Astrocyte of the spinal cord (primary cell): ENCODE measurements at places on chromosomes 11 and 22.

- no peak for DNase-seq
Observed at GRCh38 chr11:92770981-92771380, 198.5 kb upstream of the MTNR1B start.

DNA sequence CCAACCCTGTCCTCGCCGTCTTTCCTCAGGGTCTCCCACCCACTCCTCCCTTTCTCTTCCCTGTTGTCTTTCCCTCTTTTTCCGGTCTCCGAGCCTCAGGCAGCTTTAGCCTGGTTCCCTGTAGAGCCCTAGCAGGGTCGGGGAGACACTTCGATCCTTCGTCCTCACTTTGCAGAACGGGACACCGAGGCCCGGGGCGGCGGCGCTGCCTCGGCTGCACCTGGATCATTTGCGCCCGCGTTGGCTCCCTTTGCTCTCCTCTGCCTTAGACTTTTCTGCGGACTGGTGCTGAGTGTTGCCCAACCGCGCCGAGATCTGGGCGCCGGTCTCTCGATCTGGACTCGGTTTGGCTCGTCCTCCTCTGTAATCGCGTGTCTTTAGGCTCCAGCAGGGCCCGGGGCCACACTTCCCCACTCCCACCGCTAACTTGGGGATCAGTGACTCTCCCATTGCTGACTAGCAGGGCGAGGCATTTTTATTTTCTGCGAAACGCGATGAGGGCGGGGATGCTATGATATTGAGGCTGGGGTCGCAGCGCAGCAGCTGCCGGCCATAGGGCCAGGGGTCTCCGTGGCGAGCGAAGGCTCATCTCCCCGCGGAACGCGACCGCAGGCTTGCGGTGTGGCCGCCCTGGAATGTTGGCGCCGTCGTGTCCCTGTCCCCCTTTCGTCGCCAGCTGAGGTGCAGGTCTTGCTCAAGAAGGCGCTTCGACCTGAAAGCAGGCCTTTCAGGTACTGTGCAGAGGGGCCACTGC, 1.6 kb upstream of the E2F8 start:
- no peak for DNase-seq

GRCh38 chr11:68541991-68542390, 81.4 kb downstream of the PPP6R3 start:
- DNase-seq, result no peak

- no peak for DNase-seq
Observed at GRCh38 chr11:134413043-134413825, 1.2 kb upstream of the B3GAT1 start.

DNA sequence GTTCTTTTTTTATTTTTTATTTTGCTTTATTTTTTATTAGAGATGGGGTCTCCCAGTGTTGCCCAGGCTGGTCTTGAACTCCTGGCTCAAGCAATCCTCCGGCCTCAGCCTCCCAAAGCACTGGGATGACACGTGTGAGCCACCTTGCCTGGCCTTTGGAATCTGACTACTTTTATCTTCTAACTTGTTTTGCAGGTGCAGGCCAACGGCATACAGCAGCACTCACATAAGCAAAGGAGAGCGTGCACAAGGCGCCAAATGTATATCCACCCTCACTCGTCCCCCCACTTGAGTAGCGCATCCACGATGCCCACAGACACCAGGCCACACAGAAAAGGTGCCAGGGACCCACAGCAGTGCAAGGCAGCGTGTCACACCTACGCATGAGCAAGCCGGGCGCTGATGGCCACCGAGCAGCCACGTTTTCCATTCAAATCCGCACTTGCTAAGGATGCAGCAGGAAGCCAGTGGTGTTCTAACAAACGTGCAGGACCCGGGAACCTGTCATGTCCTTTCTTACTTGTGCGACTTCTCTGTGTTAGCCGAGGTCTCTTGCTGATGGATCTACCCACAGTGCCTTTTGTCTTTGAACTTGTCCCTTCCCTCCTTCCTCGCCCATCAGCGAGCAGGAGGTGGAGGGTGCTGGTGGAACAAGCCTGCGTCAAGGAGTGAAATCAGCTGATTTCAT, 5.9 kb downstream of the ASCL2 start:
- no peak for DNase-seq

- no peak for DNase-seq
Observed at GRCh38 chr11:17765356-17766072, 30.9 kb downstream of the KCNC1 start.

GRCh38 chr22:49632199-49633009, 195.3 kb downstream of the BRD1 start:
- peak; percentile 50 for DNase-seq

- DNase-seq, result peak; percentile 93
Observed at GRCh38 chr22:45212306-45212709, 28.4 kb downstream of the KIAA0930 start.

DNA sequence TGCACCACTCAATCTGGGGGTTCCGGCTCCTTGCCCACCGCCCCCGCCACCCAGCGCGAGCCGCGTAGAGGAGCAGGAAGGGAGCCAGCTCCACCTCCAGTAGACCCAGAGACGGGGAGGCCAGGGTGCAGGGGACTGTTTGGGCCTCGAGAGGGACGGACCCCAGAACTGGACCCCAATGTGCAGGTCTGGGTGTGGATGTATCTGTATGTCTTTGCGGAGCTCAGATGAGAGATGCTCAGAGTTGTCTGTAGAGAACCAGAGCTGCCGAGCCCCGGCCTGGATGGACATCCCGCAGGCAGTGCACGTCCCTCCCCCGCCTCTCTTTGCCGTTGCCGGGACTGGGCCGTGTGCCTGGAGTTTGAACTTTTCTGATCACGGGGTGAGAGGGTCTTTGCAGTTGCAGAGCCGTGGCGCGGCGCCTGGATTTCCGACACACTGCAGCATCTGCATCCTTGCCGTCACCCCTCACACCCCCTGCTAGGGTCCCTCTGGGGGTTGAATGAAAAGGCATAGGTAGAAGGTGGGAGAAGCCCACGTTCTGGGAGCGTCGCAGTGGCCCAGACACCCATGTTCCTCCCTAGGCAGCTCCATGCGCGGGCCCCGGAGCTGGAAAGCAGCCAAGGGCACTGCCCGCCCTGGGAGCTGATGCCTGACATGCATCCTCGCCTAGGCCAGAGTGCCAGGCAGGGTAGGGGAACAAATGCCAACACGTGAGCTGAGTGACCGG, 105.2 kb downstream of the KCNQ1 start:
- no peak for DNase-seq

DNA sequence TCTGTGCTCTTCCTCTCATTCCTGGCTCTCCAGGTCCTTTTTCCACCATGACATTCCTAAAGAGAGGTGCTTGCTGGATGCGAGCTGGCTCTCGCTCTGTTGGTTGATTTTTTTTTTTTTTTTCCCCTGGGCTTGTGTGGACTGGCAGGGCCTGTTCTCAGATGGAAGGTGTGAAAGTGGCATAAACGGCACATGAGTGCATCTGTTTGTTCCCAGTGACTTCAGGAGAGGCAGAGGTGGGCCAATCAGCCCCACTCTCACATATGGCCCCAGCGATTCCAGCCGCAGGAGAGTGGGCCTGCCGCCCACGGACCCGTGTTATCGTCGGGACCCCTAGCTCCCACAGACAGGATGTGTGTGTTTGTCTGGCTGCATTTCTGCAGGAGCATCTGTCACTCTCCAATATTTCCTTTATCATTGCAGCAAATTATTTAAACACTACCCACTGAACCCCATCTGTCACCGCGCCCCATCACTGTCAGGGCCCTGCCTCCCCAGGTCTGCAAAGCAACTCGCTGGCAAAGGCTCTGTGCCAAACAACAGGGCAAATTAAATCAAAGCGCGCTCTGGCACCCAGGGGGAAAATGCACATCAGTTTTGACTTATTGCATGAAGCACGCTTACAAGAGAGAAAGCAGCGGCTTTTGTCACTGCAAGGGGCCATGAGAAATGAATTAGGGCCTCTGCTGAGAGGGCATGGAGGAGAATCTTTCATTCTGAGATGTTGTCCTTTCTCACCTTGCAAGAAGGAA, 886.3 kb downstream of the NTM start:
- DNase-seq, result no peak

GRCh38 chr11:3205261-3206155, 13.1 kb downstream of the MRGPRG start:
- DNase-seq, result no peak

DNA sequence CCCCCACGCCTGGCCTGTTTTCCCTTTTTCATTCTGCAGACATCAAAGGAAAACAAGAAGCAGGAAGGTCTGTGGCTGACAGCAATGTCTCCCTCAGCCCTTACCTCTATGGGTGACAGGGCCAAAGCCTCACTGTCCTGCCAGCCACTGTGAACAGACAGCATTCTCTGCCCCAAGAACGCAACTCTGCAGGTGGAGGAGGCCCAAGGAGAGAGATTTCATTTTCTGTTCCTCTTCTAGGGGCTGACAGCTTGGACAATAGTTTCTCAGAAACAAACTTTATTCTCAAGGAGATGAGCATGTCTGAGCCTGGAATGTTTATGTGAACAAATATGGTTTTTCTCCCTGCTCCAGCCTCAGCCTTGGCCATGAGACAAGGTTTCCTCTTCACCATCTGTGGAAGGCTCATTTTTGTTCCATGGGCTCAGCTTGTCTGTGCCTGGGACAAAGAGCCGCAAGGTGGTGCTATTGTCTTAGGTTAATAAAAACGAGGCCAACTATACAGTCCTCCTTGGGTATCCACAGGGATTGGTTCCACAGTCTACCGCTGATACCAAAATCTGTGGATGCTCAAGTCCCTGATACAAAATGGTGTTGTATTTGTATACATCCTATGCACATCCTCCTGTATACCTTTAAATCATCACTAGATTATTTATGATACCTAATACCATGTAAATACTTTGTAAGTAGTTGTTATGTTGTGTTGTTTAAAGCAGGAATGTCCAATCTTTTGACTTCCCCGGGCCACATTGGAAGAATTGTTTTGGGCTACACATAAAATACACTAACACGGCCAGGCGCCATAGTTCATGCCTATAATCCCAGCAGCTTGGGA, 5.8 kb downstream of the PIWIL3 start:
- DNase-seq, result peak; percentile 56

DNA sequence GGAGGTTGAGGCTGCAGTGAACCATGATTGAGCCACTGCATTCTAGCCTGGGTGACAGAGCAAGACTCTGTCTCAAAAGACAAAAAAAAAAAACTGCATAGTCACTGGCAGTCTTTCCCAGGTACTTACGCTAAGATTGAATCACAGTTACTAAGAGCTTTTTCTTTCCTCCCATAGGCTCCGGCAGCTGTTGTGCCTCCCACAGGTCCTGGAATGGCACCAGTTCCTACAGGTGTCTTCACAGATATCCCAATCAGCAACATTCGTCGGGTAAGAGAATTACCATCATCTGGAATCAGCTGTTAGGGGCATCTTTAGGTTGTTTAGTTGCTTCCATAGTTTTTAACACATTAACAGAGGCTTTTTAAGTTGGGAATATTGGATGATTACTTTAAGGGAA, 19.8 kb downstream of the DLAT start:
- DNase-seq, result no peak

DNA sequence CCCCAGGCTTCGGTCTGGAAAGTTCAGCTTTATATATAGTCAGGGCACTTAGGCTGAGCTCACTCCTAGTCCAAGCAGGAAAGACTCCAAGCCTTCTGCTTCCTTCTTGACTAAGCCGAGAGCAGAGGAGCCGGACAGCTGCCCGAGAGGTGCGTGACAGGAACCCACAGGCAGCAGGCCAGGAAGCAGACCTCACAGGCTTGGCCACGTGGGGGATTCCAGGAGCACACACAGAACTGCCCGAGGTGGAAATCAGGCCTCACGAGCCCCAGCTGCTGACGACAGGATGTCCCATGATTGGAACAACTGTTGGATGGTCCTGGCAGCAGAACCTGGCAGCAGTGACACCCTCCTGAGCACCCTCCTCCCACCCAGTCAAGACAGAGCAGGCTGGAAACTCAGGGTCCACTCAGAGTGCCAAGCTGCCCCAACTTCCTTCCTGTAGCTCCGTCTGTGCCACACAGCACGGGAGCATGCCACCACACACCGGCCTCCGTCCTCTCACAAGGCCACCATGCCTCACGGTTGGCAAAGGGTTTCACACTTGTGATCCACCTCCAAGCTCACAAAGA, 5.4 kb downstream of the PLA2G6 start:
- DNase-seq, result peak; percentile 76

DNA sequence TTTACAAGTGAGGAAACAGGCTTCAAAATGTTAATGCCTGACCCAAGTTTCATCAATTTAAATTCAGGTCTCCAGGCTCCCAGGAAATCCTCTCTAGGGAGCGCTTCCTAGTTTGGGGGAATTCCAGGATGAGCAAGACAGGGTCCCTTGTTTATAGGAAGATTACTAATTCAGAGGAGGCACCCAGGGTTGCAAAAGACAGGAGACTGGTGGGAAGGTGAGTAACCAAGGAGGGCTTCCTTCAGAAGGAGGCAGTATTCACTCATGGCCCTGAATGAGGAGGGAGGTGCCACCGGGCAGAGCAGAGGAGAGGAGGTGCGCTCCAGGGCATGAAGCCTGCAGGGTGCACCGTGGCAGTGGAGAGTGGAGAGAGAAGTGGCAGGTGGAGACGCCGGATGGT, 1.6 kb downstream of the TMEM132A start:
- DNase-seq, result no peak

DNA sequence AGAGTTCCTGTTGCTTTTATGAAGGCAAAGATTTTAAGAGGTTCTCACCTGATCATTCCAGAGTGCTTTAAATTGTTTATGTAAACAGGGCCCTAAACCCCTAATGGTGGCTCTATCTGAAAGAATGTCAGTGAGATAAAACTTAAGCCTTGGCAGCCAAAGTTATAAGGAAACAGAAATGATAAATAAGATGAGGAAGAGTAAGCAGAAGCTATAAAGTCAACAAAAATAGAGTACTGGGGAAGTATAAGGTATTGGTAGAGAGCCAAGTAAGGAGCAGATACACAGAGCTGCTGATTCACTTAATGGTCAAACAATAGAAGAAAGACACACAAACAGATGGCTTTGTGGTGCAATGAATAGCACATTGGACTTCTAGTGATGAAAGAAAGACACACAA, 37.9 kb downstream of the TMPRSS5 start:
- no peak for DNase-seq

DNA sequence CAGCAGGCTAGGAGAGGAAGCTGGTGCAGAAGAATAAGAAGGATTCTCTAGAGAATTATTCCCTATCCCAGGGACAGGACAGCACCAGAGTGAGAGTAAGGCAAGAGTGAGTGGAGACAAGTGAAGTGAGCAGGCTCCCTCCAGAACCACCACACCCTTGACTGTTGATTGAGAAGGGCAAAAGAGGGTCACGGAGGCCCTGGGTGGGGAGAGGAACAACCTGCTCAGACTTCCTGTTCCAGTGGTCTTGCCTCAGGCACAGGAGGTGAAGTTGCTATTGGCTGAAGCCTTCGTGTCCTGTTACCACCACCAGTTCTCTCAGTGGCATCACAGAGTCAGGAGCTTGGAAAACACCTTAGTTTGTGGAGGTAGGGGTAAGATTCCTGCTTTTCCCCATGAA, 51.7 kb upstream of the CCDC89 start:
- DNase-seq, result no peak

- DNase-seq, result no peak
Observed at GRCh38 chr11:15871904-15872626, 484.3 kb downstream of the SOX6 start.

DNA sequence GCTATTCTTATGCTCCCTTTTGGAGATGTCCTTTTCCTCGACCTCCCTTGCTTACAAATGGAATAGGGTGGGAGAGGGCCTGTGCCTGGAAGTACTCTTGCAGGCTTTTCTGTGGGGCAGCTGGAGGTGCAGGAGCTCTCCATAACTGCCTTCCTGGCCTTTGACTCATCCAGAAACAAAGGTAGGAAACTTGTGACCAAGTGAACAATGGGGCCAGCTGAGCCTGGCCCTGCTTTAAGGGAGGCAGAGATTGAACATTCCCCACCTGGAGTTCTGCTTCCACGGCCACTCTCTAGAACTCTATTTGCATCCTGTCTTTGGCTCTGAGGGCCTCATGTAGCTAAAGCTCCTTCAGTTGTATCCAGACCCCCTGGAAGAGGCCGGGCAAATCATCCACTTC, 5.1 kb upstream of the LYVE1 start:
- DNase-seq, result no peak

- DNase-seq, result peak; percentile 6
Observed at GRCh38 chr11:83957038-83957900, 671.1 kb upstream of the CCDC90B start.
